ENCODE measurements at places on chromosomes 13 and 19.

DNA sequence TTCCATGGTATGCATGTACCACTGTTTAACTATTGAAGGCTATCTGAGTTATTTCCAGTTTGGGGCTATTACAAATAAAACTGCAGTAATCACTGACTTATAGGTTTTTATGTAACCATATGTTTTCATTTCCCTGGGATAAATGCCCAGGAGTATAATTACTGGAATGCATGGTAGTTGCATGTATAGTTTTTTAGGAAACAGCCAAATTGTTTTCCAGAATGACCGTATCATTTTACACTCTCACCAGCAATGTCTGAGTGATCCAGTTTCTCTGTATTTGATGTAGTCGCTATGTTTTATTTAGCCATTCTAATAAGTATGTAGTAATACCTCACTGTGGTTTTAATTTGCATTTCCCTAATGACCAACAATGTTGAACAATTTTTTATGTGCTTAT is 42.0 kb downstream of the CYSLTR2 start:
- DNase-seq = no peak

DNA sequence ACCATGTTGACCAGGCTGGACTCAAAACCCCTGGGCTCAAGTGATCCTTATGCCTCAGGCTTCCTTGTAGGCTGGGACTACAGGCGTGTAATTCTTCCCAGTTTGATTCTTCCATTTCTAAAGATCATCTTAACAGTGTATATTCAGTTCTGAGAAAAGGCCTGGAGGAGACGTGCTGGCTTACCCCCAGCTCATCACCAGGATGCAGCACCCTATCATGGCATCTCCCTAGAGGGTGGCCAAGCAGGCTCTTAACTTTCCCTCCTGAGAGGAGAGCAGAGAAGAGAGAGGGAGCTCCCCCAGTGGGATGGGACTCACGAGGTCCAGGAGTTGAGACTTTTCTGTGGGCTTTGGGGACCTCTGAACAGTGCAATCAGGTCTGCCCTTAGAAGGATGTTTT is 2.1 kb upstream of the TUBA3C start:
- no peak for DNase-seq

- no peak for DNase-seq
Observed at GRCh38 chr19:2070436-2070827, 19.4 kb upstream of the MKNK2 start.

- no peak for DNase-seq
Observed at GRCh38 chr13:45872566-45872965, 21.0 kb upstream of the SIAH3 start.

- no peak for DNase-seq
Observed at GRCh38 chr19:1459479-1459878, 9.6 kb downstream of the APC2 start.

- DNase-seq = no peak
Observed at GRCh38 chr13:52712385-52712784, 27.2 kb downstream of the CNMD start.

DNA sequence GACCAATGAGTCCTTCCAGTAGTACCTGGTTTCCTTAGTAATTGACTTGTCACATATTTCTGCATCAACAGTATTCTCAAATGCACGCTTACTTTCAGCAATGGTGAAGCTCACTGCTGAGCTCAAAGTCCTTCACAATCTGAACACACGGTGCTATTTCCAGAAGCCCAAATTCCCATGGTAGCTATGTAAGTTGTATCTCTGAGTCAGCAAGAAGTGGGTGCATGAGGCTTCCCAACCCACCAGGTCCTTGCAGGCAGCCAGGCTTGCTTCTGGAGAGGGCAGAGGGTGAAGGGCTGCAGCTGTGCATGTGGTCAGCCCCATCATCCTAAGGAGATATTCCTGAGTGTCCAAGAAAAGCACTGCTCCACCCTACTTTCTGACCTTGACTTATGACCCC is 25.7 kb downstream of the COL4A2 start:
- DNase-seq = no peak

- no peak for DNase-seq
Observed at GRCh38 chr19:29645911-29646310, 19.4 kb upstream of the PLEKHF1 start.

GRCh38 chr13:52933547-52934210 is 85.2 kb upstream of the PCDH8 start:
- no peak for DNase-seq

DNA sequence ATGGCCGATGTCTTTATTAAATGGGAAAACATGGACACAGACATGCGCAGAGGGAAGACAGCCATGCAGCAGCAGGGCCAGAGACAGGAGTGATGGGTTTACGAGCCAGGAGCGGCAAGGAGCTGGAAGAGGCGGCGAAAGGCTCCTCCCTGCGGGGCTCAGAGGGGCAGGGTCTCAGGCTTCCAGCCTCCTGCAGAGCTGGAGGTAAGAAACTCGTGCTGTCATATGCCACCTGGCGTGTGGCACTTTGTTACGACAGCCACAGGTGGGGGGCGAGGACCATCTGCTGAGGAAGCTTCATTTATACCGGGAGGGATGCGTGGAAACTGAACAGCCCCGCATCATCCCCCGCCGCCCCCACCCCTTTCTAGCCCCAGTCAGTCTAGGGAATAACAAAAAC is 52.0 kb upstream of the SPACA7 start:
- DNase-seq = no peak

DNA sequence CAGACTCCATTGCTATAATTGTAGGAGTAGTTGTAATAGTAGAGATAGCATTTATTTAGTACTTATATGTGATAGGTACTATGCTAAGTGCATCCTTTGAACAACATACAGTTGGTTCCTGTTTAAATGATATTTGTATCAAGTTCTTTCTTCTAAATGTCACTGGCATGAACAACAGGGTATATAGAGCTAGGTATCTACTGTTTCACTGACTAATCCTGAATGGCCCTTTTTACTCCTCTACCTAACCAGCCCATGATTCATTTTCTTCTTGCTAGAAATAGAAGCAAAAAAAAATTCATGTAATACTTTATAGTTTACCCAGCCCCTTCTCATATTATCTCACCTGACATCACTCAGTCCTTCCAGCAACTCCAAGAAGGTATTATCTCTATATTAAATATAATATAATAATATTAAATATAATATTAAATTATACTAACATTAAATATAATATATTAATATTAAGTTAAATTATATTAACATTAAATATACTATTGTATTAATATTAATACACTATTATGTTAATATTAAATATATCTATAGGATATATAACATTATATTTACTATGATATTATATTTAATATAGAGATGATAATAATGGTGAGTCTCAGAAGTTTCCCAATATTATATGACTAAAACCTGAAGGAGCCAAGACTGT is 74.2 kb downstream of the FRY start:
- no peak for DNase-seq

- DNase-seq = no peak
Observed at GRCh38 chr13:93976528-93976927, 503.0 kb downstream of the DCT start.
